Caki2 (cell line): ENCODE measurements at places on chromosomes 7 and 10.
A peak's percentile ranks its signal among the peaks of the same experiment; 100 is the strongest.

- no peak for DNase-seq
Measured at GRCh38 chr10:60222047-60222446, 167.6 kb downstream of the ANK3 start.

GRCh38 chr7:70577078-70577477 lies 554.9 kb upstream of the GALNT17 start:
- no peak for DNase-seq

- DNase-seq, result peak; percentile 35
Measured at GRCh38 chr10:97069576-97070362, 116.0 kb downstream of the SLIT1 start.

GRCh38 chr7:128739990-128740682 lies 977 bp downstream of the CALU start:
- no peak for DNase-seq

DNA sequence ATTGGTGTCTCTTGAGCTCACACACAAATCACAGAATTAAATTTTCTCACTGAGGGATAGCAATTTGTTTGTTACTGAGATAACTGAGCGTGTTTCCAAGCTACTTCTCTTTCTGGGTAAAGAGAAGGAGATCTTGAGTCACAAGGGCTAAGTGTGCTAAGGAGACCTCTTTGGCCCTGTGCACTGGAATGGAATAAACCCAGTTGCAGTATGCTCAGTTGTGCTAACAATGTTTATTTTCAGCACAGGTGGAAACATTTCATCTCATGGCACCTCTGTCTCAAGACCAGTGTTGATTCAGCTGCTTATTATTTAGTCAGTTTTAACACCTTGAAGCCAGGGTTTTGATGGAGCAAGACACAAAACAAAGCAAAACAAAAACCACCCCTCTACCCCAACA lies 22.5 kb upstream of the UBE2H start:
- peak; percentile 51 for DNase-seq

GRCh38 chr7:154868921-154869320 lies 134.0 kb downstream of the PAXIP1 start:
- DNase-seq, result no peak

DNA sequence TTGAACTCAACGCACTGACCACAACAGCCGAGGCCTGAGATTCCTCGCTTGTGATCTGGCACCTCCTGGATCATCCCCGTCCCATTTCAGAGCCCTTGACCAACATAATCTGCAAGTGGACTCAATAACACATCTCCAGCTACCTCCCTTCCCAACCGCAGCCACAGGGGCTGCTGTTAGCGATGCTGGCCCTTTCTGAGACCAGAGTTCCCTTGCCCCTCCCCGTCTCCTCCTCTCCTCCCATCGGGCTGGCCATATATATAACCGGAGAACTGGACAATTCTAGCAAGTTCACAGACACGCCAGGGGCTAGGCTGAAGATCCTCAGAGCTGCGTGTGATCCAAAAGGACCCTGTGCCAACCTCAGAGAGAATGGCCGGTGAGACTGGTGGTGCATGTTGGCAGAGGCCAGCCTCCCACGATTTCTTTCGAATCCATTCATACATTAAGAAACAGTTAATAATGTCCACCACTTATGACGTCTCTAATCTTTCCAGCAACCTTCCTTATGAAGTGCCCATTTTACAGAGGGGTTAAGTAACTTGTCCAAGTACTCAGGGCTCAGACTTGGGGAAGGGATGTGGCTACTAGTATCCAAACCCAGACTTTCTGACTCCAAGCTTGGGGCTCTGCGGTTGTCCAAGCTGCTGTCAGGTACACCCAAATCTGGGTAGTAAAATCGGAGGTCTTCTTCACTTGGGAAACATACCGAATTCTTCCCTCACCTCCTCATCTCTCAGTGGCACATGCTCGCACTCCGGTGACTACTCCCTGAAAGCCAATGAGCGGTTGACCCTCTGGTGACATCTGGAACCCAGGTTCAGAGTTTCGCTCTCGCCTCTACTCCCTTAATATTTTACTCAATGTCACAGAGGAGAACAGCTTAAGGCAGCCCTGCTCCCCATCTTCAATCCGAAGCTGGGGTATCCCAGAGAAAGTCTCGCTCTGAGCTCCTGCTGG lies 11.2 kb upstream of the FEZF1 start:
- no peak for DNase-seq

DNA sequence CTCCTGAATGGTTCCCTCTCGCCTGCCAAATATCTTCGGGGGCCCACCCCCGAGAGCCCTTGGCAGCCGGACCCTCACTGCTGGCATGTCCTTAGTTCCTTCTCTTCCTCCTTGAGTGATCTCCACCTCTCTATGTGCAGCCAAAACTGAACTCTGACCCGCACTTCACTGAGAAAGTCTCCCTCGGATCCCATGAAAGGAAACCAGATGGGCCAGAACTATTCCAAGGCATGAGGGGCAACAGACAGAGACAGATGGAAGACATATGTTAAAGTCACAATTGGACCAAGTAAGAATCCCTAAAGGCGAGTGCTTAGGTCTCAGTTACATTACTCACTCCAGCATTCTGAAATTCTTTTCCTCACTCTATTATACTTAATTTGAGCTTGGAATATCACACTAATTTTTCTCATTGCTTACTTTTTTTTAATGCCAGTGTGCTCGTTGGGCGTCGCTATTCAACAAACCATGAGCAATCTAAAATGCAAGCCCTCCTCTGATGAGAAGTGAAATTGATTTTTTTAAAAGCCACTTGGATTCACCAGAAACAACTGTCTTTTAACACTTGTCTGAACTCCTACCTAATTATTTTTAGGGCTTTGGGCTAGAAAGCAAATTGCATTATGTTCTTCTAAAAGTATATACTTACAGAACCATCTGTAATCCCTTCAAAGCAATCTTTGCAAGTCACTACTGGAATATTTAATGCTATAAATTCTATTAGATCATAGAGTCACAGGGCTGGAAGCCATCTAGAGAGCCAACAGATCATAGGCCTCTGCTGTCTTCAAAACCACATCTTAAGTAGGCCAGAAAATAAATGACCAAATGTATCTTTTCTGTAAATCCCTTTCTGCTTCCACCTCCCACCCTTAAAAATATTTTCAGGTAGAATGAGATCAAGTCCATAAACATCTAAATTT lies 43.3 kb upstream of the EZH2 start:
- no peak for DNase-seq

DNA sequence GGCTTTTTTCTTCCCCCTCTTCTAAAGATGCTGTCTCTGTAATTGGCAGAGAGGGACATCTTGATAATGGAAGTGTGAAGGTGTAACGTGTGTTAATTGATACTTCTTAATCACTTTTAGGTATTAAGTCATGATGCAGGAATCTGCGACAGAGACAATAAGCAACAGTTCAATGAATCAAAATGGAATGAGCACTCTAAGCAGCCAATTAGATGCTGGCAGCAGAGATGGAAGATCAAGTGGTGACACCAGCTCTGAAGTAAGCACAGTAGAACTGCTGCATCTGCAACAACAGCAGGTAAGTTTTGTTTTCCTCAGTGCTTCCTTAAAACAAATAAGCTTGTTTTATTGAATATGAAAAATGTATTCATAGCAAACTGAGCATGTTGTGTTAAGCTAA lies 11.8 kb downstream of the FOXP2 start:
- no peak for DNase-seq

DNA sequence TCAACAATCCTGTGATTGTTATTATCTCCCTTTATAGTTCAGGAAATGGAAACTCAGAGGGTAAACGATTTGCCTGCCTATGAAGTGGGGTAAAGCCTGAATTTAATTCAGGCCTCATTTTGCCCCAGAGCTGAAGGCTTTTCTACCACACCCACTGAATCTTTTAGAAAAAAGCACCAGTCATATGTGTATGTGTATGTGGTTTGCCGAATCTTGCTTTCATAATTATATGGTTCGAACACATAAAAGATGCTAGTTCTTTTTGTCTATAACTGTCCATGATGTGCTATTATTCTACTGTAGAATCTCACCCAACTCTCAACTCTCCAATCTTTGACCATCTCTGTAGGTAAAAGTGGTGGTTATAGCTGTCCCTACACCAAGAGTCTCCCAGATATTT lies 83.6 kb downstream of the MYOF start:
- no peak for DNase-seq

GRCh38 chr10:13201132-13201531 lies 33.0 kb downstream of the UCMA start:
- no peak for DNase-seq

DNA sequence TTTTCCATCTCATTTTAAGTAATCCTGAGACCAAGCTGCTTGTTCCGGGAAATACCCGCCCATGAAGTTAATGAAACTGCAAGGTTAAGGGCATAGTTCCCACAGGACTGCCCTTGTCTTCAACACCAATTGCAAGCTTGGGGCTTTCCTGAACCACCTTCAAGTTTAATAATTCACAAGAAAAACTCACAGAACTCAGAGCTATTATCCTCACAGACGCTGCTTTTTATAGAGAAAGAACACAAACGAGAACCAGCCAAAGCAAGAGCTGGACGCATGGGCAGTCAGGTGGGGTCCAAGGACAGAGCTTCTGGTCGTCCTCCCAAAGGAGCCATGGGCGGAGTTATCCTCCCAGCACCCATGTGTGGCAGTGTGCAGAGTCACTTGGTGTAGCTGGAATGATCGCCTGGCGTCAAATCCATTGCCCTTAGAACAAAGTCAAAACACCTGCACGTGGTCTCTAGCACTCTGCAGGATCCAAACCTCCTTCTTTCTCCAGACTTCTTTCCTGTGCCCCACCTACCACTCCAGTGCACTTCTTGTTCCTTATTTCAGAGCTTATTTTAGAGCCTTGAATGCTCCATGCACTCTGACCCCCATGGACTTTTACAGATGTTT lies 56.7 kb downstream of the SNX10 start:
- DNase-seq, result peak; percentile 96

DNA sequence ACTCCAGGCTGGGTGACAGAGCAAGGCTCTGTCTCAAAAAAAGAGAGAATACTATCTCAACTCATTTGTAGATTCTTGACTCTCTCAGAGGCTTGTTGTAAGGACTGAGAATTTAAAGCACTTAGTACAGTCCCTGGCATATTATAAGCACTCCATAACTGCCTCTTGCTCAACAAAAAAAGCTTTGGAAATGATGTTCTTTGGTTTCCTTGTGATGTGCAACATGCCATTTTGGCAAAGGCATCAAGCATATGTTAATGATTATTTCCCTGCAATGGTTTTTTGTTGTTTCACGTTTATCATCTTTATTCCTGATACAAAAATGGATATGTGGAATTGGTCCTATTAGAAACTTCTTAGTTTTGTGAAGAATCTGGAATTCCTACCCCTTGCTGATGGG lies 15.7 kb downstream of the NOLC1 start:
- no peak for DNase-seq

GRCh38 chr10:69409968-69410367 lies 6.8 kb downstream of the TACR2 start:
- DNase-seq, result no peak

GRCh38 chr7:1781369-1781768 lies 111.3 kb downstream of the ELFN1 start:
- DNase-seq, result no peak

DNA sequence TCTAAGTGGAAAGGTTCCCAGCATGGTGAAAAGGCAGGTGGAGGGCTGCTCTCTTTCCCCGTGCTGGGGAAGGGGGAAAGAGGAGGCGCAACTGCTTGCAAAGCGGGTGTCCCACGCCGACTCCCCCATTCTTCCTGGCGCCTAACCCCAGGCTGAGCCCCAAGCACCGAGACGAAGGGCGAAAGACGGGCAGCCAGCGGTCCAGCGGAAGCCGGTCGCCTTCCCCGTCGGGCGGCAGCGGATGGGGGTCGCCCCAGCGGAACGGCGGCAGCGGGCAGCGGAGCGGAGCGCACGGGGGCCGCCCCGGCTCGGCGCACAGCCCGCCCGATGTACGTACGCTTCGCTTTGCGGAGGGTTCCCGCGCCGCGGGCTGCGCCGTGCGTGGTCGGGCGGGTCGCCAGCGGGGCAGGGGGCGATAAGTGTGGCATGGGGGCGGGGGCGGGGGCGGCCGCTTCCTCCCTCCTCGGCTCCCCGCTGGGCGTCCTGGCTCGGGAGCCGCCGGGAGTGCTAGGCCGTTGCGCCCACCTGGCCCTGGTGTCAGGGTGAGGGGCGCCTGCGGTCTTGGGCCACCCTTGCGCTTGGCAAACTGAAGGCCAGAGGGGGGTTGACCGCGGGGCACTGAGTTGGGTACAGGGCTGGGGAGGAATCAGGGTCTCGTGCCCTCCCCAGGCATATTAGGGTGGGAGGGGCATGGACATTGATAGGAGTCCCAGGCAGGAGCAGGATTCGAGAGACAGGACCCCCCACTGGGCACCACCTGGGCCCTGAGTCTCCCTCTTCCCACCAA lies 35.2 kb upstream of the HSPB1 start:
- DNase-seq, result no peak

DNA sequence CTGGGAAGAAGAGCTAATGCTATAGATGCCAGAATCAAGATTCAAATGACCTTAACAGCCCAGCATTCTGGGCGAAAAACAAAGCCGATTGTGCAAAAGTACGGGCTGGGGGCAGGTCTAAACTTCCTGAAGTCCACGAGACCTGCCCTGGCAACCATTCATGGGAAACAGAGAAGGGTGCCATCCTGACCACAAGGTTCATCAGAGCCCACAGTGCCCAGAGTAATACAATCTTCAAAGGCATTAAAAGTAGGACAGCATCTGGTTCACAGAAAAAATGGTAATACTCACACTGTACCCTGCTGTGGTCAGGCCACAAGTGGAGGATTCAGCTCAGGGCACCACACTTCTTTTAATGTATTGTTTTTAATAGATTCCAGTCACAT lies 36.1 kb downstream of the SORBS1 start:
- DNase-seq, result no peak

- no peak for DNase-seq
Measured at GRCh38 chr7:143906895-143907294, 4.9 kb upstream of the TCAF1 start.

GRCh38 chr7:141748396-141748795 lies 10.2 kb downstream of the SSBP1 start:
- peak; percentile 7 for DNase-seq

GRCh38 chr7:100434297-100435144 lies 1.8 kb downstream of the PPP1R35 start:
- no peak for DNase-seq

DNA sequence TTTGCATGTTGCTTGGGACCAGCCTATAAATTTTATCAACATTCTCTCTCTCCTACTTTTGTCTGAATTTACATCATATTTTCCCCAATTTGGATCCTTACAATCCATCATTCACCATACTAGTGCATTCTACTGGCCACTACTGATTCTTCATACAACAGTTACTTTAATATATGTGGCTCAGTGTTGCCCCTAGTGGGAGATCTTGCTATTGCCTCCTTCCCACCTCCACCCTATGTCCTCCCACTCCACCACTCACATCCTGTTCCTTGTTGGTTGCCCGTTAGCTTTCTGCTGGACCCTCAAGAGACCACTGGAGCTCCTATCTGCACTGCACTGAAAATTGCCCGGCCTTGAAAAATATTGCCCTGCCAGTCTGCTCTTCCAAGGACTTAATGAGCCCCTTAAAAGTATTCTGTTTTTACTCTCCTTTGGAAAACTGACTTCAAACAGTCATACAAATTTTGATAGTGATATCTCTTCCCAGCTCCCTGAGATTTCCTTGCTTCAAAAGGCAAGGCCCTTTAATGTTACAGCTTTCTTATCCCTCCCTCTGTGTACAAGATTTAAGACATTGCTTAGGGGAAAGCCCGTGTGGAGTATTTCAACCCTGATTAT lies 243.2 kb upstream of the TMEM229A start:
- DNase-seq, result peak; percentile 18
